CD8-positive, alpha-beta memory T cell (primary cell): ENCODE measurements at places on chromosomes 1 and 21. TPM values are rescaled to one million over a fixed set of nuclear protein-coding genes. Genes with fewer than 3 reads are reported as not detected.
A peak's percentile ranks its signal among the peaks of the same experiment; 100 is the strongest.

DNA sequence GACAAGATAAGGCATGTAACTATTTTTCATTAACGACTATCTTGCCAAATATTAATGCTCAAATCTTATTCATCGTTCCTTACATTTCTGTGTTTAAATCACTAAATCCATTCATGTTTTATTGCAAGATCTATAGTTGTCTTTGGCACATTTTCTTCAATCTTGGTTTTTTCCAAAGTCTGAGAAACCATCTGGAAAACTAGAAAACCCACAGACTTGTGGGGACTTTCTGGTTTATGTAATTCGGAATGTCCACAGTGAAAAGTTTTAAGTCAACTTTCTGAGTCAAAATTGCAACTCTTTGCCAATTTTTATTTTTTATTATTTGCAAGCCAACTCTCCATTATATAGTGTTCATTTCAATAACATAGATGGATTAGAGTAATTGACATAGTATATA lies 520.8 kb upstream of the ADAMTS5 start:
- no peaks in the 10 kb centered on the region for H3K4me1 ChIP-seq
- no peak overlapping the region for H3K4me3 ChIP-seq
- no peaks in the 10 kb centered on the region for H3K36me3 ChIP-seq
- no peak for DNase-seq
- H3K27ac ChIP-seq = no peak overlapping the region

DNA sequence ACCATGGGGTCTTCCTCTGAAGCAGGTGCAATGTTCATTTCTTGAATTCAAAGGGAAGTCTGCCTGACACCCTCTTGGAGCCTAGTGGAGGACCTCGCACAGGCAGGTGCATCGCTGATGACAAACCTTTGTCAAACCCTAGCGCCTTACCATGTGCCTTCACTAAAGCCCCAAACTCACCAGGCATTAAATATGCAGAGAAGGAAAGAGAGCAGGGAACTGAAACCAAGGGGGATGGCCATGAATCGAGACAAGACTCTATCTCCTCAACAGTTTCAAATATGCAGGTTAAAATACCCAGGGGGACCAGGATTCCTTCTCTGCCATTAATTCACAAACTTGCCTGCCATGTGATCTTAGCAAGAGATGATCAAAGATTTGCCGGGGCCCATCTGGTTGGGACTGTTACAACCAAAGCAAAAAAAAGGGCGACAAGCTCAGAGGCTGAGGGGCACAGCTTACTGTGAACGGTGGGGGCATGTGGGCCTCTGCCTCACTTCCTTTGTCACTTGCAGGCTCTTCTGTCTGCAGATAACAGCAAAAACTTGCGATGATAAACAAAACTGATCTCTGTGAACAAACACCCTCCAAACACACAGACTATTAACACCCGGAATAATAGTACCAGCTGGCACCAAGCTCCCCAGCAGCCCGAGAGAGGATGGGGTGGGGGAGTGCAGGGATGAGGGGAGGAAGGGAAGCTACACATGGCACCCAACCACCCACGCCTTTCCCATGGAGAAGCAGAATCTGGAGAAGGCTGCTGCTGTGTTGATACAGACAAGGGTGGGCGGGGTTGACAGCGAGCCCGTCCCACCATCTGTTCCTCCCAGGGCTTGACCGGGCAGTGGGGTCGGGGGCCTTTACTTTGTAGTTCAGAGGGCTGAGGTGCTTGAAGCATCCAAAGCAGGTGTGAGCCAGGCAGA lies 33.9 kb downstream of the TMEM63A start:
- peaks cover 26% of the 10 kb centered on the region for H3K36me3 ChIP-seq
- no peak overlapping the region for H3K4me3 ChIP-seq
- peak; percentile 66 for DNase-seq

DNA sequence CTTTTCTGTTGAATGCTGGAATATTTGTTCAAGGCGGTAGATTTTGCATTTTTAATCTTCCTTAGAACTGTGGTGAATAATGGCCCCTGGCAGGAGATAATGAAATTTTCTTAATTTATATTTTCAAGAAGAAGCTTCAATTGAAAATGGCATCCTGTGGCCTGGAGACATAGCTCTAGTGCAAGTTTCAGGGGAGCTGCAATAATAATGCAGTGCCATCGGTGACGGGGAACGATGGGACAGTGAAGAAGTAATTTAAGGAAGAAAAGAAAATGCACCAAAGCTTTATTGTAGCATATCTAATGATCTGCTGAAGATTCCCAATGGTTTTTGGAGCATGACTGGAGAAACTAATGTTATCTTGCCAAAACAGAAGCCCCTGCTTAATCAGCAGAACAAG lies 128.4 kb downstream of the ADGRL2 start:
- no peaks in the 10 kb centered on the region for H3K36me3 ChIP-seq
- no peaks in the 10 kb centered on the region for H3K27me3 ChIP-seq
- no peaks in the 10 kb centered on the region for H3K4me1 ChIP-seq
- H3K4me3 ChIP-seq = no peak overlapping the region
- no peak overlapping the region for H3K27ac ChIP-seq

DNA sequence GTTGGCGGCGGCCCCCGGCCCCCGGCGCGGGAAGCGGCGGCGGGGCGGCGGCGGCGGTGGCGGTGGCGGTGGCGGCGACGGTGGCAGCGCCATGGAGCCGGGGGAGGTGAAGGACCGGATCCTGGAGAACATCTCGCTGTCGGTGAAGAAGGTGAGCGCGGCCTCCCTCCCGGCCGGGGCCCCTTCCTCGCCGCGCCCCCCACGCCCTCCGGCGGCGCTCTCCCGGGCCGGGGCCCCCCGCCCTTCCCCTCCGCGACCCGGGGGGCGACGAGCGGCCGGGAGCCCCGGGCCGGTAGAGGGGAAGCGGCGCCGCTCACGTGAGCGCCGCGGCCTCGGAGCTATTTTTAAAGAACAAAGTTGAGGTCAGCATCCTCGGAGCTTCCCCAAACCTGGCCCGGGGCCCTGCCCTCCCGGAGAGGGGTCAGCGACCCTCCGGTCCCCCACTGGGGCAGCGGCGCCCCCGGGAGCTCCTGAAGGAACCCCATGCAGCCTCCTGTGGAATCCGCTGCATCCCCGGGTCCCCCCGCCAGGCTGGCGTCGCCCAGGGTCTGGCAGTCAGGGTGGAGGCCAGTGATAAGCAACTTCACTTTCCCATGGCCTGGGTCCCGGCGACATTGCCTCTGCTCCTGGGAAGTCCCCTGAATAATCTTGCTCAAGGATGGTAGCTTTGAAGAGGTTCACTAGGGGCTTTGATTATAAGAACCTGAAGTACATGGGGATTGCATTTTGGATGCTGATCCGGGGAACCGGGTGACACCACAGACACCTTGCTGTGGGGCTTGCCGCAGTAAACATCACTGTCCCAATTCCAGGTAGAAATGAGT lies 560 bp downstream of the PLEKHM2 start:
- H3K4me1 ChIP-seq = peaks cover 26% of the 10 kb centered on the region
- H3K36me3 ChIP-seq = no peaks in the 10 kb centered on the region
- peak overlapping the region; percentile 82 for H3K4me3 ChIP-seq
- no peaks in the 10 kb centered on the region for H3K27me3 ChIP-seq
- DNase-seq = peak; percentile 29
- peak overlapping the region; percentile 75 for H3K27ac ChIP-seq

GRCh38 chr1:227899141-227899819 lies 48.5 kb downstream of the WNT9A start:
- no peak overlapping the region for H3K27ac ChIP-seq
- no peaks in the 10 kb centered on the region for H3K27me3 ChIP-seq
- no peak for DNase-seq
- no peak overlapping the region for H3K4me3 ChIP-seq
- H3K36me3 ChIP-seq = no peaks in the 10 kb centered on the region

- peak overlapping the region; percentile 74 for H3K27ac ChIP-seq
- H3K4me3 ChIP-seq = peak overlapping the region; percentile 10
- no peaks in the 10 kb centered on the region for H3K36me3 ChIP-seq
Observed at GRCh38 chr1:185566995-185567394, 167.2 kb upstream of the HMCN1 start.

DNA sequence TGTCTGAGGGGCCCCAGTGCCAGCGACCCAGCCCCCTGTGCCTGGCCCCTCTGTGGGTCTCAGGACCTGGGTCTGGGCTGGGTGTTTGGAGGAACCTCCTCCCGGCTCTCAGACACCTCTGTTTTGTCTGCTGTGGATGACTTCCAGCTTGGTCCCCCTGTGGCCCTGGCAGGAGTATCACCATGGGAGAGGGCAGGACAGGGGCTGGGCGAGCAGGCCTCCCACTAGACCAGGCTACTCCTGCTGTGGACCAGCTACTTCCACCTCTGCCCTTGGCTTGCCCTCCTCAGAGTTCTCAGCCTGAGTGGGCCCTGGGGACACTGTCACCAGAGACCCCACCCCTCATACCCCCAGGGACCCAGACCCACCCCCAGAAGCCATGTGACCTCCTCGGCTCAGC lies 21.8 kb downstream of the PLCH2 start:
- H3K4me3 ChIP-seq = no peak overlapping the region
- no peak for DNase-seq
- H3K27ac ChIP-seq = no peak overlapping the region
- H3K27me3 ChIP-seq = no peaks in the 10 kb centered on the region

DNA sequence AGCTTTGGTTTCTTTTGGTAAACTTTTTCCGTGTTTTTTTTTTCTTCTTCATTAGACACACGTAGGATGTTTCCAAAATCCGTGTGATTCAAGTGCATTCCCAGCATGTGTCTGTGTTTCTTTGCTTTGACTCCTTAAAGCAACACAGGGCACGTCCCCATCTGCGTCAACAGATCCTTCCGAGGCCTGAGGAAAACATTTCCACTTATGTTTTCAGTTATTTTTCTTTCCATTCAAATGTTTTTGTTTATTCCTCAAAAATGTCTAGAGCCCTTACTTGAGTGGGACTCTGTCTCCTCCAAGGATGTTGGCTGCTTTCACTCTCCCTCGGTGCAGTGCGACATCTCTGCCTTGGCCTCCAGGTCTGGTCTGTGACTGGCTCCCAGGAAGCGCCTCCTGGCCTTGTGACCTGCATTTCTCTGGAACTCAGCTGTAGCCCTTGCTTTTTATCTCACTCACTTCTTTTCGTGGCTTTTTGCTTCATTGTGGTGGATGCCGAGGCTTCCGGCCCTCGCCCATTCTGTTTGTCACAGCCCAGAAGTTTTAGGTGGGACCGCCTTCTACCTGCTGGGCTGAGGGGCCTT lies 31.3 kb upstream of the SLC19A1 start:
- DNase-seq = no peak
- H3K4me1 ChIP-seq = no peaks in the 10 kb centered on the region
- no peak overlapping the region for H3K4me3 ChIP-seq
- no peaks in the 10 kb centered on the region for H3K36me3 ChIP-seq
- H3K27me3 ChIP-seq = no peaks in the 10 kb centered on the region

The CYP4B1 gene
- not detected for total RNA-seq

The SELP gene
- total RNA-seq = 0.75 TPM

The DMRTA2 gene
- not detected for total RNA-seq

- H3K27me3 ChIP-seq = no peaks in the 10 kb centered on the region
- no peak for DNase-seq
- H3K36me3 ChIP-seq = no peaks in the 10 kb centered on the region
- H3K4me3 ChIP-seq = no peak overlapping the region
Observed at GRCh38 chr1:86516335-86516734, 30.5 kb upstream of the CLCA4 start.

The CD34 gene
- total RNA-seq = not detected

GRCh38 chr1:51524817-51525216 lies 5.8 kb upstream of the EPS15 start:
- no peak for DNase-seq
- no peak overlapping the region for H3K27ac ChIP-seq
- H3K36me3 ChIP-seq = no peaks in the 10 kb centered on the region
- peaks cover 15% of the 10 kb centered on the region for H3K4me1 ChIP-seq
- H3K4me3 ChIP-seq = no peak overlapping the region
- H3K27me3 ChIP-seq = no peaks in the 10 kb centered on the region

DNA sequence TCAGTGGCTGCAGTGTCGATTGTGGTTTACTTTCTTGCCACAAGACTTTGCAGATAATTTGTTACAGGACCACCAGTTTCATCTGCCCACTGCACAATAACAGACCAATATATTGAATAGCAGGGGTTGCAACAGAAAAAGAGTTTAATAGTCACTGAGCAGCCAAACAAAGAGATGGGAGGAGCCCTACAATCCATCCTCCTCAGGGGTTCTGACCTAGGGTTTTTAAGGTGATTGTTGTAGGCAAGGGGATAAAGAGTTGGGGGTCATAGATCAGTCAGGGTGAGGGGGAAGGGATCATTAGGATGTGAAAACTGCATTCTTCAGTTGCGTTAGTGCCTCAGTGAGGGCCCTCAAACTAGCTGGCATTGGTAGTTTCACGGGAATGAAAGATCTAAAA lies 110.7 kb upstream of the OLFM3 start:
- H3K27ac ChIP-seq = no peak overlapping the region
- no peaks in the 10 kb centered on the region for H3K4me1 ChIP-seq
- H3K27me3 ChIP-seq = no peaks in the 10 kb centered on the region
- H3K4me3 ChIP-seq = no peak overlapping the region
- no peak for DNase-seq

The MYOC gene
- total RNA-seq = not detected

The F3 gene
- total RNA-seq = 0.11 TPM

- peaks cover 10% of the 10 kb centered on the region for H3K4me1 ChIP-seq
- no peaks in the 10 kb centered on the region for H3K36me3 ChIP-seq
- no peak overlapping the region for H3K4me3 ChIP-seq
Observed at GRCh38 chr1:232518349-232518748, 111.6 kb downstream of the SIPA1L2 start.

The DENND2C gene
- total RNA-seq = 0.59 TPM

DNA sequence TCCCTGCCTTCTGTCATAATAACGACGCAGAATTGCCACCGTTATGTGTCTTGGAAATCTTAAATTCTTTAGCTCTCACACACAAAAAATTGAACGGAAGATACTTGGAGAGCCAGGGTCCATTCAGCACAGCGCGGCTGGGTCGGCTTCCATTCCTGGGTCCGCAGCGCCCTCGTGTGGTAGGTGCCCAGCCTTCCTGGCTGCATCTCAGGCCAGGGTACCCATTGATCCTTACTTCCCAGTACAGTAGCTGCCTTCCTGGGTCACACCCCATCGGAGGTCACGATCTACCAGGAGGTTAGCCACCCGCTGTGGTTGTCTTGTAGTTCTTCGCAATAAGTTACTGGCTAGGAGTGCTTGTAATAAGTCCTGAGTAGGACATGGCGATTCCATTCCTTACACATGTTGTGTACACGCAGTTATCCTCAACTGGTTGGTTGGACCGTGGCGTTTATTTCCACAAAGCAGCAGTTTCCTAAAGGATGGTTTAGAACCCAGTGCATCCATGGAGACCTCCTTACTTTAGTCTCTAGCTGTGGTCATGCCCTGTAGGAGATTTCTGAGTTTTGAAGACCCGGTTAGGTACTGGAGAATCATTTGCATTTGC lies 9.9 kb upstream of the MTARC1 start:
- H3K4me3 ChIP-seq = no peak overlapping the region
- H3K4me1 ChIP-seq = no peaks in the 10 kb centered on the region
- DNase-seq = peak; percentile 30
- no peak overlapping the region for H3K27ac ChIP-seq
- peaks cover 4% of the 10 kb centered on the region for H3K27me3 ChIP-seq

The DRAXIN gene
- total RNA-seq = 0.09 TPM

DNA sequence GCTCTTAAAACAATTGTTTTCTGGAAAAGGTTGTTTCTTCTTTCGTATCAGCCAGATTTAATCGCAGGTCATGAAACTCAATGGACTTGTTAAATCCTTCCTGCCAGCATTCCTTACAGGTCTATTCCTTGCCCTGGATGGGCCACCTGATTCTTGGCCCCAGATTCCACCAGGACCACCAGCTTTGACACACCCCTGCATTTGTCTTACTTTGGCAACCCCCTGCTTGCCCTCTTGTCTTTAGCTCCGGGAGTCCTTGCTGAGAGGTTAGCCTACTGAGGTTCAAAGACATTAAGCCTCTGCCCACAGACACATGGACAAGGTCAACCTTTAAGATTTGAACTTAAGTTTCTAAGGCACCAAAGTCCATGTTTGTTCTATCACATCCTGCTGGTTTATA lies 27.1 kb upstream of the DAB1 start:
- H3K27ac ChIP-seq = no peak overlapping the region
- no peaks in the 10 kb centered on the region for H3K4me1 ChIP-seq
- H3K4me3 ChIP-seq = no peak overlapping the region
- no peaks in the 10 kb centered on the region for H3K27me3 ChIP-seq
